ENCODE measurements at places on chromosomes 16 and 17. TPM values are rescaled to one million over a fixed set of nuclear protein-coding genes. Genes with fewer than 3 reads are reported as not detected.

GRCh38 chr16:931626-932500, 38.9 kb downstream of the LMF1 start:
- no peaks in the 10 kb centered on the region for H3K4me1 ChIP-seq
- no peaks in the 10 kb centered on the region for H3K36me3 ChIP-seq
- no peaks in the 10 kb centered on the region for H3K27me3 ChIP-seq
- H3K27ac ChIP-seq: no peak overlapping the region
- H3K4me3 ChIP-seq: no peak overlapping the region

DNA sequence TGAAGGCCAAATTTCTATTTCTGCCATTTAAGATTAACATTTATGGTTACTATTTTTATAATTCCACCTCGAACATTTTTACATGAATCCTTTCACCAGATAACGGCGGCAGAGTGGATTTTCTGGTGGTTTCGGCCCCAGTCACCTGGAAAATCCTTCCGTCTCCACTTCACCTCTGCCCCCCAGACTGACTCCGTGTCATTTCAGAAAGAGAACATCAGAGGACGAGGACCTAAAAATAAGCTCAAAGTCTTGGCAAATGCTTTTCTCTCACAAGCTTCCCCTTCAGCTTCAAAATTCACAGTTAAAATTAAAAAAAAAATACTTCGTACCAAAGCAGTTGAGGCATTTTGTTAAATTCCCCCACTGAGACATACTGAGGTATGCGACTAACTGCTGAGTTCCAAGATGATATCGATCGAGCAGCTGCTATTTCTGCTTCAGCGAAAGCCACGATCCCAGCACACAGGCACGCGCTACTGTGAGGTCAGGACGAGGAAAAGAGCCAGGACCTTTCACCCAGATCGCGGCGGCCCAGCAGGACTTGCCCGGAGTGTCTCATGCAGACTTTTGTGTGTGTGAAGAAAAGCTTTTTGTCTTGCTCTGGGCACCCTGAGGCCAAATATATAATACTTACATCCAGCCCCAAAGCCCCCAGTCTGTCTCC, 36.8 kb downstream of the ASPA start:
- no peak overlapping the region for H3K27ac ChIP-seq
- no peak for DNase-seq
- no peak overlapping the region for H3K4me3 ChIP-seq
- no peaks in the 10 kb centered on the region for H3K36me3 ChIP-seq

GRCh38 chr16:74837056-74837455, 62.4 kb upstream of the FA2H start:
- H3K27me3 ChIP-seq: no peaks in the 10 kb centered on the region
- no peaks in the 10 kb centered on the region for H3K36me3 ChIP-seq
- no peak for DNase-seq
- no peak overlapping the region for H3K4me3 ChIP-seq

GRCh38 chr17:4357030-4357628, 9.3 kb downstream of the UBE2G1 start:
- H3K4me3 ChIP-seq: no peak overlapping the region
- DNase-seq: no peak
- peaks cover 29% of the 10 kb centered on the region for H3K4me1 ChIP-seq
- H3K27me3 ChIP-seq: no peaks in the 10 kb centered on the region
- peaks cover 10% of the 10 kb centered on the region for H3K36me3 ChIP-seq

GRCh38 chr17:72118335-72119076, 2.3 kb upstream of the SOX9 start:
- DNase-seq: peak; percentile 81
- peaks cover 7% of the 10 kb centered on the region for H3K36me3 ChIP-seq
- H3K27ac ChIP-seq: no peak overlapping the region
- H3K4me1 ChIP-seq: peaks cover 21% of the 10 kb centered on the region
- H3K4me3 ChIP-seq: no peak overlapping the region

The DECR2 gene
- total RNA-seq: 78.4 TPM

The METRN gene
- 88.5 TPM for total RNA-seq

DNA sequence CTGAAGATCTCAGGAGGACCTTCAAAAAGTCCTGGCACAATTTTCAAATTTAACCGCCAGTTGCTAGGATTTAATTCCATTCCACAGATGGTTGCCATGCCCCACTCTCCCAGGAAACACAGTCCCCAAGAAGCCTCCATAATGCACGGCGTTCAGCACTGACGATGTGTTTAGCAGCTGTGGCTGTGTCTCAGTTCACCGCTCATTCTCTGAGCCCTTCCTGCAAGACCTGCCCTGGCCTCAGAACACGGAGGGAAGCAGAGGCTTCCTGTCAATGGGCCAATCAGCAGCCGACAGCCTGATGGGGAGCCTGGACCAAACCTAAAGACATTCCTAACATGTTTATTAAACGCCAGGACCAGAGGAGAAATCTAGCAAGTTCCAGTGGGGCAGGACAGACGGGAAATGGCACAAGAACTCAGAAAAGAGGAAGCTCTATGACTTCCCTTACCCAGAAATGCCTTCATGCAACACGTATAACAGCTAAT, 4.9 kb downstream of the MYLK3 start:
- H3K4me1 ChIP-seq: no peaks in the 10 kb centered on the region
- no peak for DNase-seq
- H3K36me3 ChIP-seq: no peaks in the 10 kb centered on the region
- H3K27ac ChIP-seq: no peak overlapping the region
- H3K27me3 ChIP-seq: no peaks in the 10 kb centered on the region
- no peak overlapping the region for H3K4me3 ChIP-seq

DNA sequence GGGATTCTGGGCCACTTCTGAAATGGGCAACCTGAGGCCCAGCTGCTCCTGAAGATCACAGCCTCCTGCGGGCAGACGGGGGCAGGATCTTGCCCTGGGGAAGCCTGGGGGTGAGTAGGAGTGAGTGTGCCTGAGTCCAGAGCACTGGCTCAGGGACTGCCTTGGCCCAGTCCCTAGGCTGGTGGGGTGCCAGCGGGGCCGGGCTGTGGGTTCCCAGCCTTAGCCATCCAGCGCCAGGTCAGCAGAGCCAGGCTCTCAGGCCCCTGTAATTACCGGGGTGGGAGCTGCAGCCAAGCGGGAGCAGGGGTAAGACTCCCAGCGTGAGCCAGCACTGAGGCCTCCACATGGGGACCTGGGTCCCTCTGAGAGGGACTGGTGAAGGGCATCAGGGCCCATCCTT, 8.2 kb downstream of the SPNS2 start:
- H3K4me1 ChIP-seq: peaks cover 66% of the 10 kb centered on the region
- H3K4me3 ChIP-seq: no peak overlapping the region
- no peak for DNase-seq
- no peak overlapping the region for H3K27ac ChIP-seq
- no peaks in the 10 kb centered on the region for H3K27me3 ChIP-seq

DNA sequence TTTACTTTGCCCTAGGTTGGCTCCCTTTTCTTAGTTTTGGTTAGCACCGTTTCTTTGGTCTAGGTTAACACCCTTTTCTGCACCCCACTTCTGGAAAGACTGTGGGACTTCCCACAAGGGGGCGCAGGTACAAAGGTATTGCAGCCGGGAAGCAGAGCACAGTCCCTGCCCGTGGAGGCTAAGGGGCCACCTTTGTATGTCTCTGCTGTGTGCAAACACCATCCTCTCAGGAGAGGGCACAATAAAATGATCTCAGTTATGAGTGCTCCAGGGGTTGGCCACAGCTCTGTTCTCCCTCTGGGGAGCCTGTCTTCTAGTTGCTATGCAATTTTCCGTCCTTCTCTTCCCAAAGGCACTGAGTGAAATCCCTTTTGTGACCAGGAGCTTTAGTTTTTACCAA, 28.4 kb upstream of the TMC5 start:
- peaks cover 49% of the 10 kb centered on the region for H3K4me1 ChIP-seq
- H3K27ac ChIP-seq: no peak overlapping the region
- H3K27me3 ChIP-seq: no peaks in the 10 kb centered on the region
- DNase-seq: no peak

The DRC3 gene
- 7.2 TPM for total RNA-seq

DNA sequence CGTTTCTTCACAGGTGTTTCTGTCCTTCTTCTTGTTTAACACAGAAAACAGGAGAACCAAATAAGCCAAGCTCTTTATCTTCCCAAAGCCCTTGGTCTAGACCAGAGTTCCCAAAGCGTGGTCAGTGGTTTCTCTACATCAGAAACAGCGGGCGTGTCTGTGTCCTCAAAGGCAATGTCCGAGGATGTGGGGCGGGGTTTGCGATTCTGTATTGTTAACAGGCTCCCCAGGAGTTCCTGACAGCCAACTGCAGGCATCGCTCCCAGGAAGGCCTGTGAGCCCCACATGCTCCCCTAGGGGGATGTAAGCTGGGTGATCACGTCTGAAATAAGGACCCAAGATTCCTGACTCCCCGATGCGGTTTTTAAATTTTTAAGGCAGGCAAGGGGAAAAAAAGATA, 28.4 kb upstream of the SLC25A19 start:
- H3K27me3 ChIP-seq: no peaks in the 10 kb centered on the region
- DNase-seq: no peak
- H3K4me3 ChIP-seq: no peak overlapping the region
- no peak overlapping the region for H3K27ac ChIP-seq
- no peaks in the 10 kb centered on the region for H3K36me3 ChIP-seq

The OTOA gene
- total RNA-seq: not detected

The ACSF2 gene
- 154 TPM for total RNA-seq

GRCh38 chr16:22859925-22860324, 46.0 kb downstream of the HS3ST2 start:
- H3K27ac ChIP-seq: no peak overlapping the region
- H3K27me3 ChIP-seq: no peaks in the 10 kb centered on the region
- no peaks in the 10 kb centered on the region for H3K36me3 ChIP-seq
- H3K4me1 ChIP-seq: no peaks in the 10 kb centered on the region
- no peak overlapping the region for H3K4me3 ChIP-seq
- no peak for DNase-seq

The TEKT3 gene
- not detected for total RNA-seq

GRCh38 chr17:35817196-35817595, 7.9 kb downstream of the TAF15 start:
- DNase-seq: no peak
- H3K27ac ChIP-seq: no peak overlapping the region
- H3K4me1 ChIP-seq: 0 out of 2 replicates have a peak, but pooled peaks cover under 1% of the 10 kb centered on the region

DNA sequence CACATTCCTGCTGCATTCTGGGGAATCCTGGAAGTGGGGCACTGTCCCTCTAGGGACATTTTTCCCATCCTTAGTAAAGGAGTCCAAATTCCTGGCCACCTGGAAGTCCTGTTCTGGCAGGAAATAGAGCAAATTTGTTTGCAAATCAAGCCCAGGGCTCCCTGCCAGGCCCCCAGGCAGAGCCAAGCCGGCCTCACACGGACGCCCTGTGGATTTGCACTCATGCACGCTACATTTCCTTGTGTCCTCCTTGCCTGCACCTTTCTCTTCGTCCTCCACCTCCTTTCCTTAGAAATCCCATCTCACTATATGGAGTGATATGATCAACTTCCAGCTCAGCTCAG, 7.0 kb upstream of the CALB2 start:
- H3K4me3 ChIP-seq: no peak overlapping the region
- DNase-seq: peak; percentile 74
- peaks cover 22% of the 10 kb centered on the region for H3K4me1 ChIP-seq
- H3K36me3 ChIP-seq: no peaks in the 10 kb centered on the region

DNA sequence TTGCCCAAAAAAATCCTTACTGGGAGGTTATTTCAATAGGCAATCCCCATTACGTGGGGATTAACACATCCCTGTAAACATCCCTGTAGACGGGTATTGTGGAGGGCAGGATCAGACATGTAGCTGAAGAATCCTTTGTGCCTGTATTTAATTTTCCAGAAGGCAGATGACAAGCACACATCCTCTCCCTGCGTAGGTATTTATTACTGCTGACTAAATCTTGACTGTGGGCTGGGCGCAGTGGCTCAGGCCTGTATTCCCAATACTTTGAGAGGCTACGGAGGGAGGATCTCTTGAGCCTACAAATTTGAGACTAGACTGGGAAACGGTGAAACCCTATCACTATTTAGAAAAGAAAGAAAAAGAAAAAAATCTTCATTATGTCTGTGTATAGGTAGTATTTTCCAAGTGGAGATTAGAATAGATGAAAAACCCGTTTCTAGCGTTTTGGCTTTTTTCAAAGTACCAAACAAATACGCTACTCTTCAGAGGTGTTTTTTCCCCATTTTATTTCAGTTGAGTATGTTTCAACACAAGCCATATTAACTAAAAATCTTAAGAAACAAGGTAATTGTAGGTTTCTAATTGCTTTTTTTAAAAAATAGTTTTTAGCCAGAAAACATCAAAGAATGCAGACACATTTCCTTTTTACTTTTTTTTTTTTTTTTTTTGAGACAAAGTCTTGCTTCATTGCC, 1.5 kb upstream of the MARF1 start:
- H3K27ac ChIP-seq: peak overlapping the region; percentile 97
- no peaks in the 10 kb centered on the region for H3K27me3 ChIP-seq
- H3K4me1 ChIP-seq: peaks cover 37% of the 10 kb centered on the region
- peak overlapping the region; percentile 75 for H3K4me3 ChIP-seq

DNA sequence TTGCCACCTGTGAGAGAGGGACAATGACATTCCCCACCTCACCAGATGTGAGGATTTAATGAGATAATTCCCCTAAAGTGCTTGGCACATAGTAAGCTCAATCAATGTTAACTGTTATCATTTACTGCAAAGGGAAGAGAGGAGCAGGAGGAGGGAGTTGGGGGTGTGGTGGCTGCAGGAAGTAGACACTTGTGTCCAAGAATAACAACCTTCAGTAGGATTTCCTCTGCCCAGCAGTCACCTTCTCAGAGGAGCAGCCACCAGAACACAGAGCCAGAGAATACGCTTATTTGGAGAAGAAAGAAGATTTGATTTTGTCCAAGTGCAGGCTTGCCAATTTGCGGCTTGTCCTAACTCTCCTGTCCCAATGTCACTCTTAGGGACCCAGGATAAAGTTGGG, 10.2 kb downstream of the CBX4 start:
- H3K4me3 ChIP-seq: no peak overlapping the region
- peaks cover 24% of the 10 kb centered on the region for H3K4me1 ChIP-seq
- H3K27ac ChIP-seq: no peak overlapping the region

- no peak for DNase-seq
- H3K4me1 ChIP-seq: no peaks in the 10 kb centered on the region
- H3K27ac ChIP-seq: no peak overlapping the region
- peaks cover 98% of the 10 kb centered on the region for H3K27me3 ChIP-seq
- H3K36me3 ChIP-seq: no peaks in the 10 kb centered on the region
Measured at GRCh38 chr17:45751466-45751865, 32.7 kb upstream of the CRHR1 start.

The PTX4 gene
- 0.39 TPM for total RNA-seq

The TMEM106A gene
- 8.3 TPM for total RNA-seq

Data from PC-9 (cell line).